Hematopoietic multipotent progenitor cell treated with erythropoietin and hydrocortisone succinate and interleukin-3 and kit ligand, for 8 days (in vitro differentiated cells): ENCODE measurements at places on chromosomes 7 and 10.

DNA sequence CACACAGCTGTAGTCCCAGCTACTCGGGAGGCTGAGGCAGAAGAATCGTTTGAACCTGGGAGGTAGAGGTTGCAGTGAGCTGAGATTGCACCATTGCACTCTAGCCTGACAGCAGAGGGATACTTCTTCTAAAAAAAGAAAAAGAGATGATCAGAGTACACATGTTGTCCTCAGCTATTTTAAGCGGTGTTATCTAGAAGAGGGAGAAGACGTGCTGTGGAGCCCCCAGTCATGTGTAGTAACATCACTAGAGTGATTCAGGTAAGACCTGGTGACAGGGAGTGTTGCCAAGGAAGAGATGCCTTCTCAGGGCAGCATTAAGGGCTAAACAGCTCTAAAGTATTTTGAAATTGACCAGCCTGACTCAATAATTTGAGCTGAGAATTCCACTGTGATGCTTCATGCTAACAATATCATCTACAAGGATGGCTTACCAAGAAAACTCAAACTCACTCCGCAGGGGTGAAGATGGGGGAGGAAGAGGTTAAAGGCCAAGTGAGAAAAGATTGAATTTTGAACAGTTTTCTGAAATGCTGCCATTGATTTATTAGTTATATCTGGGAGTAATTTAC is 97.4 kb downstream of the KLF6 start:
- no peak for DNase-seq

DNA sequence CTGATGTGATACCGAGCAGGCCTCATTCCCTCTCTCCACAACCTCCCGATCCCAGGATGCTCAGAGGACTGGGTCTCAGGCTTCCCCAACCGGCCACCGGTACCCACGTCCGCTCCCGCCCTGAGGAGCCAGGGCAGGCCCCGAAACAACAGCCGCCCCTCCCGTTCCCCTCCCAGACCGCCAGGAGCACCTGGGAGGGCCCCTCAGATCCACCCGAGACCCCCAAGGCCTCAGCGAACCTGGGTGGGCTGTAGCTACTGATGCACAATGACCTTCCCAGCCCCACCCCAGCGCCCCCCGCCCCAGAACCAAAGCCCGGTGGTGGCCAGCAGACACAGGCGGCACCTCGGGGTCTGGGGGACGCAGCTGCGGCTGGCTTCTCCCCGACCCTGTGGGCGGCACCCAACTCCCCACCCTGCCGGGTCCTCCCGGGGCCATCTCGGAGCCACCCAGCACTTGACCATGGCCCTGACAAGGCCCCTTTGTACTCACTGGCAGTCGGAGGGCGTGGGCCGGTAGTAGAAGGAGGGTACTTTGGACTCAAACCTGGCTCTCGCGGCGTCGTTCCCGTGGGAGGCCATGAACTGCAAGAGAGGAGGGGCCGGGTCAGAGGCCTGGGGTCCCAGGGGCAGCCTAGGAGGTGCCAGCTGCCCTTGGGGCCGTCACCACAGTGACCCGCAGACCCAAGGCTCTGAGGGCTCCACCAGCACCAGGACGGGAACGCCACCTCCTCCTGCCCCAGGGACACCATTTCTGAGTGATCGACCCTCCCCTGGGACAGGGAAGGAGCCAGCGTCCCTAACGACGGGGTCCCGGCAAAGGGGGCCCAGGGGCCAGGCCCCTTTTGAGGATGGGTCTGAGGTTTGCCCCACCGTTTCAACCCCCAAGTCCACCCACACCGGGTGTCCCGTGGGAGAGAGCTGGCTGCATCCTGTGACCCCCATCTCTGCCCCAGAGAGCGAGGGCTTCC is 28.1 kb downstream of the ADAP1 start:
- no peak for DNase-seq

- no peak for DNase-seq
These were observed 117.5 kb downstream of the AHR start for GRCh38 chr7:17415955-17416354.

DNA sequence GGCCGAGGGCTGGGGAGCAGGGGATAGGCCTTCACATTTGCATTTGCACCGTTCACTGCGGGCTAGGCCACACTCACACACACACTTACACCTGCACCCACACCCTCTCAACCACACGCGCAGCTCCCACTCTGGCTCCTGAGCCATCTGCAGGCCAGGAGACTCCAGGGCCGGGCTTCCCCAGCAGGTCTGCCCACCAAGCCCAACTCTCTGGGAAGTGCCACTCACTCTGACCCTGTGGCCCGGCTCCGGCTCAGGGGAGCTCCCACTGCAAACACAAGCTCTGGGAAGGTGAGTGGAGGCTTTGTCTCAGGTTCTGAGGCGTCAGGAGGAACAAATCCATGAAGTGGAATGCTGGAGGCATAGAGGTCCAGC is 157.9 kb downstream of the NRF1 start:
- DNase-seq: no peak

- no peak for DNase-seq
These were observed 47.1 kb downstream of the COL17A1 start for GRCh38 chr10:104038537-104038936.

DNA sequence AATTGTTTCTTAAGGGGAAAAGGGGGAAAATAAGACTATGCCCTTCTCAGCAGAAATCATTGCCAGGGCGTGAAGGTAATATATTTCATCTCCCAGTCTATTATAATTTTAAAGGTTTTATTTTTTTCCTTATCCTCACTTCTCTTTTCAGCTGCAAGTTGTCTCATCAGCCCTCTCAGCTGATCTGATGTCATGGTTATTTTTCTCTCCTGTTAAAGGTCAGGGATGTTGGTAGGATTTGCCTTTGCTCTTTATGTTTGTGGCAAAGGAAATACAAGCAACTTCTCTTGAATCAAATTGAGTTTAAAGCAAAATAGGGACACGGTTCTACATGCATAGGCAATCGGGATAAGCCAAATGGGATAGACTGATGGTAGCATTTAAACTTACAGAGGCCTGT is 946.9 kb downstream of the SORCS1 start:
- no peak for DNase-seq

- DNase-seq: no peak
These were observed 145.5 kb downstream of the TRIL start for GRCh38 chr7:28812616-28813015.
